ENCODE measurements at places on chromosomes 7 and 10.

GRCh38 chr7:50147951-50148808 lies 55.1 kb upstream of the ZPBP start:
- DNase-seq: no peak

GRCh38 chr10:120460776-120461175 lies 3.7 kb downstream of the PLPP4 start:
- no peak for DNase-seq

DNA sequence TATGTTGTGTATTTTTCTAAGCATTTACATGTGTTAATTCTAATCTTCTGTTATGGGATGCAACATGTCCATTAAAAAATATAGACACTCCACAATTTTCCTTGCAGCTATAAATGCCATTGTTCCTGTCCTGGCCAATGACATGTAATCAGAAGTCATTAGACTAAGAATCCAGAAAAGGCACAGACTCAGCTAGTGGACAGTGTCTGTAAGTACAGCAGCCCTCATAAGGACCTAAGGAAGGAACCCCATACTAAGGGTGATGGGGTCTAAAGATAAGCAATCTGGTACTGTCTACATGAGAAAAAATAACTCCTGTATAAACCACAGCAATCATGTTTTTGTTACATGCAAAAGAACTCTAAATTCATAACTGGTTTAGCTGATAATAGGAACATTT lies 115.9 kb downstream of the GPR85 start:
- no peak for DNase-seq

GRCh38 chr7:148434181-148434757 lies 156.3 kb upstream of the C7orf33 start:
- DNase-seq: no peak

DNA sequence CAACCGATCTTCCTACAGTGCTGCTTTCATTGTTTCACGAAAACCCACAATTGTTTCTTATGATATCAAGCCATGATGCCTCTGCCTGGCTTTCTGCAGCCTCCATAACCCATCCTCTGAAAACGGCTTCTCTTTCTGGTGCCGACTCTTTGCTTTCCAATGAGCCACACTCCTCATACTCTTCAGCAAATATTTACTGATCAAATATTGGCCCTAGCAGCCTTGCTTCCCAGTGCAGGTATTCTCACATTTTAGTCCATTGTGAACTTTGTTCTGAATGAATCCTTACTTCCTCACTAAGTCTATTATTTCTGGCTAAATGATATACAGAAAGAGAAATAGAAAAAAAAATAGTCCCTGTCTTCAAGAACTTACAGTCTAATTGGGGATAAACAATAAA lies 35.5 kb downstream of the LAMB1 start:
- no peak for DNase-seq

DNA sequence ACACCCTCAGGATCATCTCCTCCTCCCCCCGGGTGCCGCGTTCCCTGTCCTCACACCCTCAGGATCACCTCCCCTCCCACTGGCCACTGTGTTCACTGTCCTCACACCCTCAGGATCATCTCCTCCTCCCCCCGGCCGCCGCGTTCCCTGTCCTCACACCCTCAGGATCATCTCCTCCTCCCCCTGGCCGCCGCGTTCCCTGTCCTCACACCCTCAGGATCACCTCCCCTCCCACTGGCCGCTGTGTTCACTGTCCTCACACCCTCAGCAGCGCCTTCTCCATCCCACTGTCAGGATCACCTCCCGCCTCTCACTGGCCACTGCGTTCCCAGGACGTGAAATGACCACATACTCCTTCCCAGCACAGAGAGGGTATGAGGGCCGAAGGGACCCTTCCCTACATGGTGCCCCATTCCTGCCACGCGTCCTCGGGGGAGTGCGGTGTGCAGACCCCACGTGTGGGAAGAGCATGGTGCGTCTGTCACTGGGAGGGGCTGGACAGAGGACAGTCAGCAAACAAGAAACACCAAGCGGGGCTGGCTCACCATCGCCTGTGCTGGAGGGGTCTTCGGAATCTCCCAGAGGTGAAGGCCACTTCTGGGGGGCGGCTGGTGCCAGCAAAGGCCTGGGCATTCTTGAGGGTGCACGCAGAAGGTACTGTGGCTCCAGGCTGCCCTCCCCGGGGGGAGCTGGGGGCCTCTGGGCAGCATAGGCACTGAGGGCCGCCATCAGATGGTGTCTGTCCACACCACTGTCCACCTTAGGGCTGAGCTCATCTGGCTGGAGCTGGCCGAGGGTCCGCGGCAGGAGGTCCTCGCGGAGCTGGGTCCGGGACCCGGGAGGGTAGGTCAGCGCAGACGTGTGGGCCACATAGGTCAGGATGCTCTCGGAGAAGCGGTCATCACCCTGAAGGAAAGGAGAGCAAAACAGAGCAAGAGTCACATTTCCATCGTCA lies 421.0 kb downstream of the PTPRN2 start:
- no peak for DNase-seq

- no peak for DNase-seq
Observed at GRCh38 chr7:16795624-16796023, 9.2 kb downstream of the AGR2 start.

GRCh38 chr7:141014125-141014523 lies 628 bp downstream of the MRPS33 start:
- no peak for DNase-seq

- no peak for DNase-seq
Observed at GRCh38 chr10:63430999-63431356, 34.8 kb downstream of the JMJD1C start.

DNA sequence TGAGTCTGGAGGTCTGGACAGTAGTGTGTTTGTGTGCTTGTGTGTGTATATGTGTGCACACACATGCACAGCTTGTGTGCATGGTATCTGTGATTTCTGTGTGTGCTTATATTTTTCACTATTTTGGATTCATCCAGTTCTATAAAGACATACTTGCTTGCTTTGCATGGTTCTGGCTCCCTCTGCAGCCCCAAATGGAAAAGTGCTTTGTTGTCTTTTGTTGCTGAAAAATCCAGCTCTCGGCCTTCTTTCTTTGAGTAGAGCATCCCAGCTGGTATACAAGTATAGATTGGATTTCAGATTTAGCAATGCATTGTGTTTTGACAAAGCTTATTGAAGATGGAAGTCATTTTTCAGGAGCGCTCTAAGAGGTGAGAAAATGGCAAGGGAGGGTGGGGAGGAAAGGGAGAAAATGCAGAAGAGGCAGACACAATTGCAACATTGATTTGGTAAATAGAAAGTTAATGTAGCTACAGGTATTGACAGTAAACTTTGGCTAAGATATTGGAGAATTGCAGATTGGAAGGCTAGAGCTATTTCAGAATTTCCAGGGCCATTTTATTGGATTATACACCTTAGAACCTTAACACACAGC lies 333.9 kb downstream of the AUTS2 start:
- DNase-seq: peak; percentile 77
